Transverse colon (tissue), 4 donors: ENCODE measurements at places on chromosomes 2 and 18. TPM values are rescaled to one million over a fixed set of nuclear protein-coding genes. Genes with fewer than 3 reads are reported as not detected.
A peak's percentile ranks its signal among the peaks of the same experiment; 100 is the strongest.

DNA sequence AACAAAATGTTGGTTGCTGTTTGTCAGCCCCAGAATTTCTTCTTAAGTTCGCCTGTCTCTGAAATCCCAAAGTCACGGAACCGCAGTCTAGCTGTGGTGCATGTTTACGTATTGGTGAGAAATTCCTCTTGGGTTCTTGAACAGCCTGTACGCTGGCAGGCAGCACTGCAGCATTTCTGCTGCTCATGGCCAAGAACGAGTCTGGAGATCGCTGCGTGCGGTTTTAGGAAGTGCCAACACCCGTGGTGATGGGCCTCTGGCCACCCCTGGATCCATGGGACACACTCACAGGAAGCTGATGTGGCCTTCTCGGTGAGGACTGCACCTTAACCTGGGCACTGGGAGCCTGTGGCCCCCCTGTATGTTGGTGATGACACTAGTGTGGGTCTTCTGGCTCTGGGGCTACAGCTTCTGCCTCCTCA lies 23.7 kb downstream of the ASB1 start:
- DNase-seq: no peak

- peak; percentile 20 for DNase-seq
Measured at GRCh38 chr18:63823516-63824219, 48.5 kb downstream of the SERPINB7 start.

DNA sequence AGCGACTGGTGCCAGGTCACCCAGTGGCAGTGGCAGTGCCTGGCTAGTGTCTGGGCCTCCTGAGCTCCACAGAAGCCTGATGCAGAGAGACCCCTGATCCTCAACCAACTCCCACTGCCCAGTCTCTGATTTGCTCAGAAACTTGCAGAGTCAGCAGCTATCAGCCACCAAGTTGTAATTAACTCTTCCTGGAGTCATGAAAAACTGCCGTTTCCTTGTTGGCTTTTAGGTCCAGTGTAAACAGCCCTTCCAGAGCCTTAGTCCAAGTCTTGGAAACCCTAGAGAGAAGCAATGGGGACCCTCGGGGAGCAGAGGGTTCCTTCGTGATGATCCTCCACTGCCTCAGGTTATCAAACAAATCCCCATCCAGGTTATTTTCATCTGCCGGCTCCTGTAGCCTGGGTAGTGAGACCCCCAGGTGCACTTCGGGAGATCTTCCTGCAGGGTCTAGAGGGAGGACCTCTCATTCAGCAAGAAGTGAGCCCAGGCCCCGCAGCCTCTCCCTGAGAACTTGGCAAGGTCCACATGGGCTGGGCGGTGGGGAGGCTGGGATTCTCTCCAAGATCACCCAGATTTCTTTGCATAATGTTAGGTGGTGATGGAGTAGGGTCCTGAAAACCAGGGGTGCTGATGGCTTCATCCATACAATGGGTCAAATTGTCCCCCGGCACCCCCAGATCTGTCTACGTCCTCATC lies 137.7 kb upstream of the HDAC4 start:
- no peak for DNase-seq

GRCh38 chr18:38941711-38942561 lies 1376.3 kb upstream of the CELF4 start:
- DNase-seq: no peak

- DNase-seq: no peak
Measured at GRCh38 chr2:173119944-173120343, 44.3 kb downstream of the MAP3K20 start.

DNA sequence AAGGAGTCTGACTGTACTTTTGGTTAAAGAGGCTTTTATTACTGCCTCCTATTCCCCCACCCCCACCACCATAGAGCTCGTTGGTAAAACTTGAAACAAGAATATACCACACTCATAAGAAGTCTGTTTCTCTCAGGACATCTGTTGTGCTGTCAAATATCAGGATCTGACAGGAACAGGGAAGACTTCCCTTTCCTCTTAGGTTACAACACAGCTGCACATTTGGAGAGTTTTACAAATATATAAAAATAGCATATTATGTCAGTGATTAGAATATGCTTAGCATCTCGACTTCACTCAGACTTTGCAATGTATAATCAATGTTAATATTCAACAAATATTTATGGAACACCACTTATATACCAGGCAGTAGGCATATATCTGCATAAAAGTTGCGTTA lies 439.6 kb upstream of the REG3G start:
- no peak for DNase-seq

DNA sequence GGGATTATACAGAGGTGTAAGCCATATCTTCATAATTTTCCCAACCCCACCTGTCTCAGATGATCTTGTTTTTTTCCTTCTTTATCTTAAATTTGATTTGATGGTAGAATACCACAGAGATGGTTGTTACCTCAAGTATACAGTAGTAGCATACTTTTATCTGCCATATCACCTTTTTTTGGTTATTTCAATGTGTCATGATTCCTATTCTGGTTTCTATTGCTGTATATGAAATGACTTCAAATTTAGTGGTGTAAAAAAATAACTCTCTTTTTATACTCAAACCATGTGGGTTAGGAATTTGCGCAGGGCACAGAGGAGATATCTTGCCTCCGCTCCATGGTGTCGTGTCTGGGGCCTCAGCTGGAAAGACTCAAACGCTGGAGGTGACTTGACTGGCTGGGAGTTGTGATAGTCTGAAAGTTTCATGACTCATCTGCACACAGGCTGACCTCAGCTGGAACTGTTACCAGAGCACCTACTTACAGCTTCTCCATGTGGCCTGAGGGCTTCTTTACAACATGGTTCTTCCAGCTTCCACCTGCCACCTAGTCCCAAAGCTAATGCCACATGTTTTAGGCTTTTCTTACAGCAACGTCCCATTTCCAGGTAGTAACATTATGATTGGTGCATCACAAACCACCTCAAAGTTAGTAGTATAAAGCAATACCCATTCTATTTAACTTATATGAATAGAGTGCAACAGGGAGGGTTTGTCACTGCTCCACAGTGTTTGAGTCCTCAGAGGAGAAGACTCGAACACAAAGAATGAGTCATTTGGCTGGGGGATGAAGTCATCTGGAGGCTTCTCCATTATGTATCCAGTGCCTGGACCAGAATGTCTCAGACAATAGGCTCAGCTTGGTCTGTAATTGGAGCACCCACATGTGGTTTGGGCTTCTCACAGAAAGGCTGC lies 82.3 kb upstream of the XPO1 start:
- no peak for DNase-seq

DNA sequence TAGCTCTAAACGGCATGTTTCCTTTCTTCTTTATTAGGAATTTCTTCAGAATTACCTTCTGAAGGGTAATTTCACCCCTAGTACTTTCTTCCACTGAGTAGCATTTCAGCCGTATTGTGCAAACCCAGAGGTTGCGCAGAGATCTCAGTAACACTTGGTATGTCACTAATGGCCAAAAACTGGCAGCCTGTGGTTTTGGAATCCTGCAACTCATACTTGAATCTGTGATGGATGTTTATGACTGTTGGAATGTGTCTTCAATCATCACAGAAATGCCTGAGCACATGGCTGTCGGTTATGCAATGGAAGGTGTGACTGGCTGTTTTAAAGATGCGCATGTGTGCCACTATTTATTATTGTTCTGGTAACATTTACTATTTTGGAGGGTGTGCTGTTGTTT lies 100.0 kb downstream of the COLEC12 start:
- peak; percentile 22 for DNase-seq

Gene TSGA10
- total RNA-seq: 18.5 TPM
